ENCODE measurements at places on chromosomes 4 and X.

DNA sequence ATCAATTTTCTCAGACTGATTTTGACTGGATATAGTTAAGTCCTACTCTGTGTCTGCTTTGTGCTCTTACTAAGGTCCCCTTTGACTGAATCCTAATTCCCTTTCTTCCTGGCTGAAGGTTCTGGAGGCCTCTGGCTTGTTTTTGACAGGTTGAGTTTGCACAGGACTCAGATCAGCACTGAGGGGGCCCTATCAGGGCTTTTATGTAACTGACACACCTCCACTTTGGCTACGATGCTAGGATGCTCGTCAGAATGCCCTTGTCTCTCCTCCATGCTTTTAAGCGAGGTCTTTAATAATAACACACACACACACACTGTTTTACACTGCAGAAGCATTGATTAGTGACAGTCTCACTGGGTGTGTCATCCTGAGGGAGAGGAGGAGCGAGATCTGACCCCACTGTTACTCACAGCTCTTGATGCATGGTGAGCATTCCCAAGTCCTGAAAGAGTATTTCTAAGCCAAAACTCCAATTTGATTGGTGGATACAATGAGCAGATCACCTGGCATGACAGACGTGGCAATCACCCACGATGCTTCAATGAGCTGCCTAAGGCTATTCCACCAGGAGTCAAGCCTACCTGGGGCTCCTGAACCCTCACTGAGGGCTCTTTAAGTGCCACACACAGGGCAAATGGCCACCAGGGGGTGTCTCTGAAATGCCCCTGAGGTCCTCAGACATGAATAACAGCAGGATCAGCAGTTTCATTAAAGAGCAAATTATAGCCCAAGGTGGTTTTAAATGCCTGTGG, 130.4 kb upstream of the CPEB2 start:
- DNase-seq: no peak

GRCh38 chrX:130267956-130268448, 697 bp downstream of the ZNF280C start:
- DNase-seq: no peak

GRCh38 chr4:55077577-55077976, 47.8 kb downstream of the KDR start:
- DNase-seq: no peak

GRCh38 chr4:9870165-9870790, 88.8 kb downstream of the DRD5 start:
- DNase-seq: no peak

- DNase-seq: no peak
Observed at GRCh38 chr4:6573986-6574746, 823 bp upstream of the MAN2B2 start.

DNA sequence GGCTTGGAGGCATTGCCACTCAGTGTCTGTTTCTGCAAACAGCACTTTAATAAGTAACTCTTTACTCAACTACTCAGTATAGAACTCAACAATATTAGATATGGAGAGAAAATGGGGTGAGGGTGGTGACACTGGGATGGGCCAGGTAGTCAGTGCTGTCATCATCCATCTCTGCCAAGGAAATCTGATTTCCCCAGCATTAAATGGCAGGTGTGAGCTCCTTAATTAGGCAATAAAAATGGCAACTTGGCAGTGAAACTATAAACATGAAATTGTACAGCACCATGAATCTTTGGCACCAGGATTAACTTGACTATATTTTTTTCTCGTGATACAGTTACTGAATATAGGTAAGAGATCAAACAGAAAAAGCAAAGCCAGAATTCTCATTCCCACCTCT, 146.2 kb downstream of the GLRA2 start:
- DNase-seq: no peak

GRCh38 chr4:118682928-118683327, 2.3 kb upstream of the METTL14 start:
- DNase-seq: no peak

DNA sequence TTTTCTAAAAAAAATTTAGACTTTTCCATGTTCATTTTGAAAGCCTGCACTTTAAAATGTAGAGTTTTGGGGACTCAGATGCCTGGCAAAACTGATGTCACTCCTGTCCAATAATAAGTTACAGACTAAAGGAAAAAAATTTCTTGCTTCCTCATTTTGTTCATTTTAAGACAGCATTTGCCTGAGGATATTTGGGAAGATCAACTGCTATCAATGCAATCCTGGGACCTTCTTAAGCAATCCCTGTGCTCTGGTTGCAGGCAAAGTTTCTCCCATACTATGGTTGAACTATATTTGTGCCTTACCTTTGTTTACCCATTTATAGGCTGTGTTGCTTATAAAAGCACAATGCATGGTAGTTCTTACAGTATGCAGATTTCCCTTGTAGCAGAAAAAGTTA, 280.4 kb downstream of the CFAP47 start:
- no peak for DNase-seq

- DNase-seq: no peak
Observed at GRCh38 chr4:105989485-105990242, 94.4 kb downstream of the NPNT start.

DNA sequence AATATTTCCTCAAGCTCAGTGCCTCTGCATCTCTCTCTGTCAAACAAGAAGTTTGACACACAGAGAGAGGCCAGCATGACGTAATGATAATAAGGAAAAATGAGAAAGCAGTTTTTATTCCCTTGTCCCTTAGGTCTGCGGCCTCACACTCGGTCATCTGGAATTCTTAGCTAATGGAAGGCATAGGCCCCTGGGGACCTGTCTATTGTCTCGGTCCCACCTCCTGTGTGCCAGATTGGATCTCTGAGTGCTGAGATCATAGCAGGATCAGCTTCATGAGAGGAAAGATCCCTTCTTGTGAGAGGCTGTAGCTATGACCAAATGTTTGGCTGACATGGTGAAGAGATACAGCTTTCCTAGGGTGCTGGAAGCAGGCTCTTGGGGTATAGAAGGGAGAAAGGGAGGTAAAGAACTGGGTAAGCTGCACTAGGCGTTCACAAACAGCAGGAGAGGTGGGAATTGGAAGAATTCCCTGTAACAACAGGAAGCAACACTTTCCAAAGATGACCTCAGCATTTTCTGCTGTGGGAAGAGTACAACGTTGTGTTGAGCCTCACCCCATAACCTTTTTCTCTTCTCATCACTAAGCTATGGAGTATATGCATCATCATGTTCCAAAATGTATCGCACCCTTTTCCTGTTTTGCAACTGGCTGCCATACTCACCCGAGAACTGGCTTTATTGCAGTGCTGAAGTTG, 20.2 kb downstream of the TMEM31 start:
- DNase-seq: peak; percentile 7

DNA sequence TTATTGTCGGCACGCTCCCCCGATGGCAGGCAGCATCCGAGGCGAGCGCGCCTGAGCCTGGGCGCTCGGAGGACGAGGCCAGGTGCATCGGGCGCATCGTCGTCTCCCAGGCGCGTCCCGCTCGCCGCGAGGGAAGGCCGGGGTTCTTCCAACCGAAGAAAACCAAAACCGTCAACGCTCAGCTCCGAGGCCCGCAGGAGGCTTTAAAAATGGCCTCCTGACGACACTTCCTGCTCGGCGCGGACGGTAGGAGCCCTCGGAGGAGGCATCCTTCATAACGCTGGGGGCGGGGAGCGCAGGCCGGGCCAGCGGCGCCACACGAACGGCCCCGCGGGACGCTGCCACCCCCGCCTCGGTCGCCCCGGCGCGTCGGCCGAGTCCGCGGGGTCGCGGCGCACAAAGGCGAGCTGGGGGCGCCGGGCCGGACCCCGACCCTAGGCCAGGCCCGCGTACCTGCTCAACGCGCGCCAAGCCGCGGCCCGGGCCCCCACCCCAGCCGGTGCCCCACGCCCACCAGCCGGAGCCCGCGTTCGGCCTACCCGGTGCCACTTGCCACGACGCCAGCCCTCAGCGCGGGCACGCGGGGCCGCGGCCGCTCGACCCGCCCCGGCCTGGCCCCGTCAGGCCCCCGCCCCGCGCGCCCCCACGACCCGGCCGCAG, 501 bp downstream of the ZNF518B start:
- DNase-seq: no peak

- no peak for DNase-seq
Observed at GRCh38 chrX:20620306-20620705, 353.6 kb upstream of the RPS6KA3 start.

DNA sequence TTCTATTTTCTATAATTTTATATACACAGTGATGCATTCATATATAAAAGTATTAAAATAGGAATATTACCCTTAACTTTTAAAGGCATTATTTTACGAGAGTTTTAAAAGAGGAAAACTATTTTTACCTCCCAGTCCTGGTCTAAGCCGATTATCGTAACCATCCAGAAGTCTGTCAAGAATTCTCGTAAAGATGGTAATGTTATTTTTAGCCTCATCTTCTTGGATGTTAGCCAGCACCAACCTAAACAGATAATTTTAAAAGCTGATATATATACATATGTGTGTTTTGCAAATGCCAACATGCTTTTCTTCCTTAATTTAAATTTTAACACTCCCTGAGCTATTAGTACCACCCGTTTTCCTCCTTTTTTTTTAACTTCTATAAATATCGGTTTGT, 4.0 kb downstream of the GABRA2 start:
- no peak for DNase-seq

GRCh38 chr4:152169683-152170082, 366.2 kb downstream of the FBXW7 start:
- DNase-seq: no peak

GRCh38 chr4:8647626-8648025, 55.1 kb downstream of the CPZ start:
- DNase-seq: no peak

DNA sequence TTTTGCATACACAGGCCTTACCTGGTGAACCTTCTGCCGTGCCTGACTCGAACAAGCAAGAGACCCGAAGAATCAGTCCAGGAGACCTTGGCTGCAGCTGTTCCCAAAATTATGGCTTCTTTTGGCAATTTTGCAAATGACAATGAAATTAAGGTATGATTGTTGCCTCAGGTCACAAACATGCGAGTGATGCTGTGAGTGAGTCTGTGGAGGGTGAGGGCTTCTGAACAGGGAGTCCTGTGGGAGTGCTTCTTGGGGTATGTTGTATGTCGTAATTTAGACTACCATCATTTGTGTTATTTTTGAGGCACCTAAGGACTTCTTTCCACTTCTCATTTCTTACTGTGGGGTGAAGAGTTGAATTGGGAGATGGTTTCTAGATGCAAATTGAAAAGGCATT, 32.8 kb downstream of the HTT start:
- DNase-seq: no peak

DNA sequence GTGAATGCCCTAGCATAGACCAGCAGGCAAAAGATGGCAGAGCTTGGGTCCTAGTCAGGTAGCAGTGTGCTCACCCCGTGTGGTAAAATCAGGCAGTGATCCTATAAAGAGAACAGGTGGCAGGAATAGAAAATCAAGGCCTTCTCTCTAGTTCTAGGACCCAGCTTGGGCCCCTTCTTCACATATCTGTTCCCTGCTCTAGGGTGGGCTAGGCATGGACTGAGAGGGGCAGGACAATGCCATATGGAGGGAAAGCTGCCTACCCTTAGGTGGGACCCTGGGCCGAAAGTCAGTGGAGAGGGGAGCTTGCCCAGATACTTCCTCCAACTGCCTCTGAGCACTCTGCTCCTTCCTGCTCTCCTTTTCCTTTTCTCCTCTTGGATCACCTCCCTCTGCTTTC, 117.4 kb upstream of the NALF2 start:
- DNase-seq: no peak

Measured in urinary bladder (tissue), 4 donors.